ENCODE measurements at places on chromosomes 13 and 19.

DNA sequence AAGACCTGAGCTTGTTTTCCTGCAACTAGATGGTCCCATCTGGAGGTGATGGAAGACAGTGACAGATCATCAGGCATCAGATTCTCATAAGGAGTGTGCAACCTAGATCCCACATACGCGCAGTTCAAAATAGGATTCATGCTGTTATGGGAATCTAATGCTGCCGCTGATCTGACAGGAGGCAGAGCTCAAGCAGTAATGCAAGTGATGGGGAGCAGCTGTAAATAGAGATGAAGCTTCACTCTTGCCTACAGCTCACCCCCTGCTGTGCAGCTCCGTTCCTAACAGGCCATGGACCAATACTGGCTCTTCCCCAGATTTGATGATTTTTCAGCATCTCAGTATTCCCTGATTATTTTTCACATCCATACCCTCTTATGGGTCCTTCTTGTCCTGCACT is 208.4 kb upstream of the RXFP2 start:
- DNase-seq = no peak

DNA sequence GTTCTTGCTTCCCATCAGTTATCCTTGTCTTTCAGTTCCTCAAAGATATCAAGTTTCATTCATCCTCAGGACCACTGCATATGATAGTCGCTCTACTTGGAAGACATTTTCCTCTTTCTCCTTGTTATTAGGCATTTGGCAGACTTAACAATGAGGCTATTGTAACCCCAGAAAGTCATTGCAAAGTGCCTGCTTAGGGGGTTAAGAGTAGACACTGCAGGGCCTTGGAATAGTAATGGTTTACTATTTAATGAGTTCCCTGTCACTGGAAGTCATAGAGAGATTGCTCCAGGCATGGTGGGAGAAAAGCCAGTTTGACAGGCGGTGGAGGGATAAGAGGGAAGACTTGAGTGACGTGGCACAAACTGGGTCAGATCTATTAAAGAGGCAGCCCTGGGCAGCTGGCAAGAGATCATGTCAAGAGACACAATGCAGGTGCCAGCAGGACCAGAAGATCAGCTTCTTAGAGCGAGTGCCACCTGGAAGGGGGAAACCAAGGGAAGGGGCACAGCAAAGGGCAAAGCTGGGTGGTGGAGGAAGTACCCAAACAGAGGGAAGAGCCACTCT is 16.8 kb upstream of the CPB2 start:
- DNase-seq = no peak

DNA sequence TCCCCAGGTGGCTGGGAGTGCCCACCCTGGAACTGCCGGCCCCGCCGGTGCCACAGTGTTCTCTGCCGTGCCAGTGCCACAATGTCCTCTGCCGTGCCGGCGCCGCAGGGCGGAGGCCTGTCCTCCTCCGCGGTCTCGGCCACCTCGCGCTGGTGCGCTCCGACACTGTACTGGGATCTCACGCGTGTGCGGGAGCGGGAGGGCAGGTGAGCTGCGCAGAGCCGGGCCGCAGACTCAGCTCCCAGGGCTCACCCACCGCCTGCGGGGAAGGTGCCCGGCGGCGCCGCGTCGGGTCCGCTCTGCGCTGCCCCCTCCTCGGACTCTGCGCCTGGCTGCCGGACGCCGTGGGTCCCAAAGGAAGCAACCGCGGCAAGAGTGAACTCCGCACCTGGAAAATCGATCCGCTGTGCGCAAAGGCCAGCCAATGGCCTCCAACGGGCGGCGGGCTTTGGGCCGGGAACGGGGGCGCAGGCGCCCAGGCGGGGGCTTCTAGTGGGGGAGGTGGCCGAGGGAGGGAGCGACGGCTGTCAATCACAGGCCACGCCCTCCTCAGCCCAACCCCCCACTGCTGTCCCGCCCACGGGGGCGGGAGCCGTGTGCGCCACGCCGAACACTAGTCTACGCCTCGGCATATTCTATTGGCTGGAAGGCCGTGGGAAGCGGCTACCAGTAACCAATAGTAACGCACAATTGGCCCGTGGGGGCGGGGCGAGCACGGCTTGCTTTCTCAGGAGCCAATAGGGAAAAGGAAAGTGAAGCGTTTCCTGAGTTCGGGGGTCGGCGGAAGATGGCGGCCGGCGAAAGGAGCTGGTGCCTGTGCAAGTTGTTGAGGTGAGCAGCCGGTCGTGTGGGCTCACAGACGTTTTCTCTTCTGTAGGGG is at the start of gene ALG11:
Gene ALG11, plus strand, starts transcription at position 767 of the 880 bp plus-strand sequence. Its CDS starts 21 bp downstream, at position 788.
- peak; percentile 96 for DNase-seq

- DNase-seq = no peak
These were observed 38.6 kb downstream of the WDR87 start for GRCh38 chr19:37867831-37868230.

DNA sequence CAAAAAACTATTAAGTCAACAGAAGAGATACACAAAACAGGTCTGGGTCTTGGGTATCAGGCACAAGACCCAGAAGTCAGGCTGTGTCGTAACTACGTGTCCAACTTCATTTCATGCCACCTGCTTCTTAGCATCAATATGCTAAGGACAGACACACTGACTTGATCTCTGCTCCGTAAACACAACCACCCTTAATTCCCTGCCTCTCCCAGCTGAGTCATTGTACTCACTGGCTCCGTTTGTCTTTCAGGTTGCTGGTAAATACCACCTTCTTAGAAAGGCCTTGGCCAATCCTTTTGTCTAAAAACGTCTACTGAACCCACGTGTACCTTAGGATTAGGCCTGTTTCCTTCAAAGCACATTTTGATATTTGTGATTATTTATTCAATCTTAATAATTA is 726.2 kb downstream of the PCDH9 start:
- DNase-seq = no peak
